ENCODE measurements at places on chromosomes 3 and 15.

DNA sequence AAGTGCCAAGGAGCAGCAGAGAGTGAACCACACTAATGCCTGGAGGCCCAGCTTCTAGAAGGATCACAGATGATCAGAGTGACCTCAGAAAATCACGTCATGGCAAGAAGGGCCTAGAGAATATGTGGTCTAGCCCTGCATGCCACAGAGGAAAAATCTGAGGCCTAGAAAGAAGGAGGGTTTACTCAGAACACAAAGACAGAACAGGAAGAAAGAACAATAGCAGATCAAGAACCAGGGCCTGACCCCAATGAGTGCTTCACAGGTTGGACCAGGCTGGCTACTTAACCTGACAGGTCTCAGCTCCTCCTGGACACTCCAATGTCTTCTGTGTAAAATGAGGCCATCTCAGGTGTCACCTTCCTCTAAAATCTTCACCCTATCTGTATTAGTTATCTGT lies 14.2 kb downstream of the RAB6B start:
- DNase-seq = no peak

GRCh38 chr3:100973594-100973993 lies 19.6 kb downstream of the ABI3BP start:
- DNase-seq = no peak

- no peak for DNase-seq
These were observed 109.4 kb downstream of the WNT7A start for GRCh38 chr3:13770170-13771169.

DNA sequence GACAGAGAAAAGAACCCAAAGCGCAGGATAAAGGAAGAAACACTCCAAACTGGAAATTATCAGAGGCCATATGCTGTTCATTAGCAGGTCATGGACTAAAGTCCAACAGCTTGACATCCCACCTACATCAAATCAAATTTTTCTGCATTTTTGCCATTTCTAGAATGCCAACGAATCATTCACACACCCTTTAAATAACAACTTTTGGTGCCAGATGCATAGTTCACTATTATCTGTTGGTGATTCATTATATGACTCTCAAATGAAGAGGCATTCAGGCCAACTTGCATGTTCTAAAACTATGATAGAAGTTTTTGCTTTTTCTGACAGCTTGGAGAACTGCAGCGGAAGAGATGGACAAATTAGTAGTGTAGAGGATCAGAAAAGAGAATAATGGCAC lies 529.8 kb upstream of the NAALADL2 start:
- DNase-seq = no peak

- no peak for DNase-seq
These were observed 15.1 kb downstream of the MTHFS start for GRCh38 chr15:79881668-79882067.

DNA sequence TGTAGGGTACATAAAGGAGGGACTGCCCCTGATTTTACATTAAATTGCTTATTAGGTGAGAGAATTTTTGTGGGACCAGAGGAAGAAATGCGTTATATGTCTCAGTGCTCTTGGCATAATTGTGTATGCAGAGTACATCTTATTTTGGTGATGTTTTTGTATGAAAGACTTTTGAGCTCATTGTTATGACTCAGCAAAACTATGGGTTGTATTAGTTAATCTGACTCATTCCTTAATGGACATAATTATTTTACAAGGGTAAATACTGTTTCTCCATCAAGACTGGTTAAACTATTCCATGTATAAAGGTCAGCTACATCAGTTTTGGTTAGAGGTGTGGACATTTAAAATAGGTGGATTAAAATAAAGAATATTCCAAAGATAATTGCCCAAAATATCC lies 156.8 kb downstream of the ALCAM start:
- no peak for DNase-seq

DNA sequence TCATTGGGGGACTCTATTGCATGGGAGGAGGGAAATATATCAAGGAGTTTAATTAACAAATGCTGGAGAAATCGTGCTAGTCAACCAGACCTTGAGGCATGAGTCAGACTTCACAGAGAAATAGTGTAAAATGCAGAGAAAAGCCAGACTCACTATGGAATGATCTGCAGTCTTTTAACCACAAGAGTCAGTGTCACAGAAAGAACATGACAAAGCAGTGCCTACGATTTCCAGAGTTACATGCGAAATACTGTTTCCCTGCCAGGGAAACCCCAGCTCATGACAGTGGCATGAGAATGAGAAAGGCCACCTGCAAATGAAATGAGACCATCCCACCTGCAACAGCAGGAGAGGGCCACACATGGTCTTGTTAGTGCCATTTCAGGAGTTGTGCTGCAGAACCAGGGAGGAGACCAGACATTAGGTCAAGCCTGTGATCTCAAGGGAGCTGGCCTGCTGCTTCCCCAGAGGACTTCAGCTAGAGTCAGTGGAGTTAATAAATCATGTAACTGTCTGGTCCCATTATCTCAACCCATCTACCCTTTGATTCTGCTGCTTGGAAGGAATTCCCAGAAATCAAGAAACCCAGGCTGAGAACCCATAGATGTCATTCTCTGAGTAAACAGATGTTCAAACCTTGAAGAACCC lies 79.0 kb downstream of the ERC2 start:
- no peak for DNase-seq

DNA sequence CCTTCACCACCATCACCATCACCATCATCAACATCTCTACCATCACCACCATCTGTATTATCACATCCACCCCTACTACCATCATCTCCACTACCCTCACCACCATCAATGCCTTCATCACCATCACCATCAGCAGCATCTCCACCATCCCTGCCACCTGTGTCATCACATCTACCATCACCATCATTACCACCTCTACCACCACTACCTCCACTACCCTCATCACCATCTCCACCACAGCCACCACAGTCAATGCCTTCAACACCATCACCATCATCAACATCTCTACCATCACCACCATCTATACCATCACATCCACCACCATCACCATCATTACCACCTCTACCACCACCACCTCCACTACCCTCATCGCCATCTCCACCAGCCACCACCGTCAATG lies 196.7 kb downstream of the SHQ1 start:
- no peak for DNase-seq

DNA sequence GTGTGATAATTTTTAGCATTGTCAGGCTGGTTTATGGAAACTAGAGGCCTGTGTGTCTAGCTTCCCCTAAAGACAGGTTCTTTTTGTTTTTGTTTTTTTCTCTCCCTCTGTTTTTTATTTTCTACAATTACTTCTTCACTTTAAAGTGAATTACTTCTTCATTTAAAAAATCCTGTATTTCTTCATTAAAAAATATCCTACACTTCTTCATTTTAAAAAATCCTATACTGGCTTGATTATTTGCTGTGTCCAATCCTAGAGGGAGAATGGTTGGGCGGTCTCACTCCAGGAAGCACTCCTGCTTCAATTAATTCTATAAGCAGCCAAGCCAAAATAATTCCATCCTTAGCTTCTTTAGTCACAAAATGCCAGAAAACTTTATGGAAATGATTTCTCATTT lies 11.8 kb downstream of the ATG7 start:
- DNase-seq = no peak

- no peak for DNase-seq
These were observed 35.6 kb downstream of the UBR1 start for GRCh38 chr15:43070249-43070648.

GRCh38 chr15:26635614-26636013 lies 137.3 kb downstream of the GABRB3 start:
- no peak for DNase-seq

DNA sequence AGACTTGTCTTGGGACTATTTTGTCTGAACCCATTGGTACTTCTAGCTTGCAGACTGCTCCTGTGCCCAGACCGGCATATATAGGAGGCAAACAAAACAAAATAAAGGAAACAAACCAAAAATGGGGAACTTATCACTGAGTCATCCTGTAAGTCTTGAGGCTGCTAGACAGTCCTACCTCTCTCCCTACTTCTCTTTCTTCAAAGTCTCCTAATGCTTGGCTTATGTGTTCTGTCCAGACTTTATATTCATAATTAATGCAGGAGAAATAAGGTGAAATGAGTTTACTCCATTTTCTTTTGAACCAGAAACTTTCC lies 266.2 kb downstream of the ZNF385D start:
- DNase-seq = no peak

DNA sequence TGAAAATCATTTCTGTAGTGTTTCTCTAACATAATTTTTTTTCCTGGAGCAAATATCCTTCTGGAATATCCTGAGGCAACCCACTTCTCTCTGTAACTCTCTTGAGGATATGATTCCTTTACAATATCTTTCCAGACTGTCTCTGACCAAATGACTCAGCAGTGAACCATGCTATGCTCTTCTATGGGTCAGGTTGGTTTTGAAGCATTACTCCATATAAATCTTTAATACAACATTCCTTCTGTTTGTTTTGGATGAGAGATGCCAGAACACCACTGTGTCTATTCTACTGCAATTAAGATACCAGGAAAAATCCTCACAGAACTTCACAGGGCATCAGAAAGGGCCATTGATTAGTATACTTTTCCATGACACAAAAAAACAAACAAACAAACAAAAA lies 626.4 kb upstream of the ZNF385D start:
- no peak for DNase-seq

GRCh38 chr3:128491691-128491940 lies 1.4 kb downstream of the GATA2 start:
- no peak for DNase-seq

DNA sequence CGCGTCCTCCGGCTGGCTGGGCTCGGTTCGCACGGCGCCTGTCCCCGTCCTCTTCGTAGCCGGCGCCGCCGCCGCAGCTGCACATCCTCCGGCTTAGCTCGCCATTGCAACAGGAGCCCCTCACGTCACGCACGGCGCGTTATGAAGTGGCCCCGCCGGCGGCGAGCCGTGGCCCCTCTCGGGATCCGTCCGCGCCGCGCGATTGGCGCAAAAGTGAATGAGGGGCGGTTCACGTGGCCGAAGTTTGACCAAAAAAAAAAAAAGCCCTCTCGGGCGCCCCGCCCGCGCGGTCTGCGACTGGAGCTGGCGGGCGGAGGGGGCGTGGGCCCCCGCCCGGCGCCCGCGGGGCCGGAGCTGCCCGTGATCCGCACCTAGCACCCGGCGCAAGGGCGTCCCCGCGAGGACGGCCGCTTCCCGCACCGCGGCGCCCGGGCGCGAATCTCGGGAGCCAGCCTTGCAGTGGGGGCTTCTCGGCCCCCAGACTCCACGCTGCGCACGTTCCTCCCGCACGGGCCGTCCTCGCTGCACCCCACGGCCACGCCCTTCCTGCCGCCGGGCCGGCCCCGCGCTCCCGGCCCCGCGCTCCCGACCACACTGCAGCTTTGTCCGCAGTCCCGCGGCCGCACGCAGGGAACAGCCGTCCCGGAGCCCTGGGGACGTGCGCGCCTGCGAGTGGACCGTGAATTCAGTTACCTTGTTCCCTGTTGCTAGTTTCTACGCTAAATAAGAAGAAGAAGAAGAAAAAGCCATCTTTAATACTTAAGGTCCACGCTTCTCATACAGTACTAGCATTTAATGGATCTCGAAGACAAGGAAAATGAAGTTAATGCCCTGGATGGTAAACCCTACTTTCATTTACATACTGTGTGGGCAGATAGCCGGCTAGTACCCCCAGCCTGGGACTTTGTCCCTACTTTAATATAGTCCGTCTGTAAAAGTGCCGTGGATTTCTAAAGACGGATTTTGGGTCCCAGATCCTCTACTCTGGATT lies at the start of gene CHSY1:
Gene CHSY1, minus strand, starts transcription at position 219 of the 991 bp plus-strand sequence. CDS start 592 bp downstream, outside the sequence.
- peak; percentile 80 for DNase-seq

DNA sequence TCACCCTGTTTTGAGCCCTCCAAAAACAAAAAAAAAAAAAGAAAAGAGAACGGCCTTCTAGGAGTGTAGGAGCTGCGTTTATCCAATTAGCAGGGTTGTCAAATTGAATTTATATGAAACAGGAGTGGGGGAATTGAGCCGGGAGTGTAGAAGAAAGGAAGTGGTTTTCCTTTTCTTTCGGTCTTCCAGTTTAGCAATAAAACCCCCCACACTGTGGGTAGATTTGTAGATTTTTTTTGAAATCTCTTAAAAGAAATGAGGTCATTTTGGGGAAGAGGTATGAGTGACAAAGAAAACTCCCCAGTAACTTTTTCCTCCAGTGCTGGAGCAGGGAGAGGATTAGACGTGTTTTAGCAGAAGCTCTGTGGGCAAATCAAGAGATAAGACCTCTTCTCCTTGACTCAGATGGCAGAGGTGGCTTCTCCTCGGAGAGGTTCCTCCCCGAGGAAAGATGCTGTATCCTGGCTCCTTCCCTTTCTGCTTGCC lies 30.8 kb downstream of the BOC start:
- no peak for DNase-seq

DNA sequence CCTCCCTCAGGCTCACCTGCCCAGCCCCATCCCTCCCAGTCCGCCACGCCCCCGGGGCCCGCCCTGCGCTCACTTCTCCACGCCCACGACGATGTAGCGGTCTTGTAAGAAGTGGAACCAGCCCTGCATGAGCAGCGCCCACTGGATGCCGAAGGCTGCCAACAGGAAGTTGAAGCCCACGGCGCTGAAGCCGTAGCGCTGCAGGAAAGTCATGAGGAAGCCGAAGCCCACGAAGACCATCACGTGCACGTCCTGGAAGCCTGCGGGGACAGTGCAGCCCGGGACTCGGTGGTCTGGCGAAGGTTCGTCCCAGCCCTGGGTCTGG lies 9.7 kb downstream of the RHCG start:
- DNase-seq = peak; percentile 2

GRCh38 chr3:55538158-55538557 lies 51.1 kb upstream of the WNT5A start:
- no peak for DNase-seq

DNA sequence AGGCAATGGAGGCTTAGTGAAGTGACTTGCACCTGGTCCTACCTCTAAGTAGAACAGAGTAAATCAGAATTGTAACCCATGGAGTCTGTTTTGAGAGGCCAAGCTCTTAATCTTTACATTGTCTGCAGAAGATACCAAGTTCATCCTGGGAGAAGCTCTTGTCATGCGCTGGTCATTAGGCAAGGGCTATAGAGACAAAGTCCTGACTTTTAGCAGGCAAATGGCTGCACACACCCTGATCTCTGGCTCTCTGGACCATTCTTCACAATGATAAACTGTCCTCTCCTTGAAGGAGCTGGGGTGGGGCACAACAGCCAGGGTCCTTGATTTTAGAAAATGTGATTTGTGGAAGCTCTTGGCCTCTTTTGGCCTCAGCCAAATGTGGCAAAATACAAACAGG lies 65.4 kb downstream of the MCTP2 start:
- DNase-seq = no peak

GRCh38 chr15:95489103-95489502 lies 841.4 kb upstream of the NR2F2 start:
- DNase-seq = no peak

DNA sequence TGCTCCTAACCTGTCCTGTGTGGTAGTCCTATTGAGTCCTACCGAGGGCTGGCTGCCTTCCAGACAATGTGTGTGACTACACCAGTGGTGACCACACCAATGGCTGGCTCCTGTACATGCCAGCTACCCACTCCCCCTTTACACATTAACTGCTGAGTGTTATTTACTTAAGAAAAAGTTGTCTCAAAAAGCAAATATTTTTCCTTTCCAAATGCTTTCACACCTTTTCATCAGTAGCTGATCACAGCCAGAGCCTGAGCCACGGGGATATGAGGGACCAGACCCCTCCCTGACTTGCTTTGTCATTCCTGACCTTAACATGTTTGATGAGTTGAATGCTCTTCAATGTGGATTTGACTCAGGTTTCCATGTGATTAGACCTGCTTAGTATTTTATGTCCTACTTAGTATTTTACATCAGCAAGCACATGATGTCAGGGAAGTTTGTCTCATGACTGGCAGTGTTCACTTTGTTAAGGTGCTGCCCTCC lies 29.6 kb upstream of the GREM1 start:
- DNase-seq = no peak
